Activated naive CD8-positive, alpha-beta T cell treated with anti-CD3 and anti-CD28 coated beads, Interleukin-2, amount 10 ng/mL, durations not matched to agents 7 days and 5 days (primary cell): ENCODE measurements at places on chromosomes 2 and 18.

DNA sequence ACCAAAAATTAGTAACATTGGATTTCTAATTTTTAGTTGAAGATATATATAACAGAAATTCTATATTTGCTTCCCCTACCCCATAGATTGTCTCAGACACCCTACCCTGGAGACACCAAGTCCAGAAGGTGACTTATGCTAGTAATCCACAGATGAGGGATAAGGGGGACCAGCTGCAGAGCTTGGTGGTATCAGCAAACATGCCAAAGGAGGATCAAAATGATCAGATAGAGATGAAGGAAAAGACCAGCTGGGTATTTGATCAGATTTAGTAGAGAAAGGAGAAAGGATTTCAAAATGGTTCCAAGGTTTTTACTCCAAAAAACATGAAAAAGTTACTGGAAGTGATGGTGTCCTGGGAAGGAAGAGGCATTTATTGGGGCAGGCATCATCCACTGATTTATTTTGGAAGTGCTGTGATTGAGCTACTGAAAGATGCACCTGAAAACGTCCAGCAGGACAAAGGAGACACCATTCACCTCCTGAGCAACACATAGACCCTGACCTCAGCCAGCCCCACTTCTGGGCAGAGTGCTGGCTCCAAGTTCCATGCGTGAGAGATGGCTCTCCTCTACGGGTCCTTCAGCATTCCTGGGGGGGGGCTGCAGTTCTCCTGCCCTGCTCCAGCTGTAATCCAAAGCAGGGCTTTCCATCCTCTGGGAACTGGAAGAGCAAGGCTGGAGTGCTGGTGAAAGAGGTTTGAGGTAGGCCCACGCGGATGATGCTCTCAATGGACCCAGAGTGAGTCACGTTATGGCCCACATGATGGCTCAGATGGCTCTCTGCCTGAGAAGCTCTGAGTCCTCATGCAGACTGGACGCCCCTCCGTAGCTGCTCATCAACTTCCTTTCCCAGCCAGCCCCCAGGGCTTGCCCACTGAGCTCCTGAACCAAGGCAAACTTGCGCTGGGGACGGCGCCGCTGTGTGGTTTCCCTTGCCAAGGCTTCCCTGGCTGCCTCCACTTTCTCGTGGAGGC lies 3.7 kb upstream of the LRRFIP1 start:
- DNase-seq: no peak

- no peak for DNase-seq
Observed at GRCh38 chr2:232816657-232817056, 40.3 kb upstream of the KCNJ13 start.

- no peak for DNase-seq
Observed at GRCh38 chr2:210606001-210606400, 49.6 kb downstream of the CPS1 start.

DNA sequence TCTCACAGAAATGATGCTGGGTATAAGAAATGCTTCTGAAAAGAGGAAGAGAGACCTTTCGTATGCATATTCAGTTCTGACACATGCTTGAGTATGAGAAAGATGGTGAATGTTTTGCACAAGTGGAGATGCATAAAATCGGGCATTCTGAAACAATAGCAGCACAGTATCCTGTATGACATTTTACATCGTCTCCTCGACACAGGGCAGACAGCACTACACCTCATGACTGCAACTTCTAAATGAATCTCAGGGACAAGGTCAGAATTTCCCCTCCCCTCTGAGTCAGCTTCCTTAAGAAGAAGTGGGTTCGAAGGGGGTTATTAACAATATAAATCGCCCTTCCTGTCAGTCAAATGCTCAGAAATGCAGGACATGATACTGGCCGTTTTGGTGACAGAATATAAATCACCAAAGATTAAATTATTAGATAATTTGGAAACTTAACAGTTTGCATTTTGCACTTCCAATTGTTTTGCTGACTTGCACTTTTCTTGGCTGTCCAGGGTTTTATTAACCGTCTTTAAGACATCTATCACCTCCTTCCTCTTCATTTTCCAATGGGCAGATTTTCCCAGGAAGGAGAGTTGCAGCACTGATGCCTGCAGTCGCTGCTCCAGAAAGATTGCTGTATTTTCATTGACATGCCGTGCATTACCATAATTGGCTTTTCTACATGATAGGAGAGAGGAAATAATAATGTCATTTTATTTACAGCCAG lies 57.2 kb downstream of the TSHZ1 start:
- no peak for DNase-seq

DNA sequence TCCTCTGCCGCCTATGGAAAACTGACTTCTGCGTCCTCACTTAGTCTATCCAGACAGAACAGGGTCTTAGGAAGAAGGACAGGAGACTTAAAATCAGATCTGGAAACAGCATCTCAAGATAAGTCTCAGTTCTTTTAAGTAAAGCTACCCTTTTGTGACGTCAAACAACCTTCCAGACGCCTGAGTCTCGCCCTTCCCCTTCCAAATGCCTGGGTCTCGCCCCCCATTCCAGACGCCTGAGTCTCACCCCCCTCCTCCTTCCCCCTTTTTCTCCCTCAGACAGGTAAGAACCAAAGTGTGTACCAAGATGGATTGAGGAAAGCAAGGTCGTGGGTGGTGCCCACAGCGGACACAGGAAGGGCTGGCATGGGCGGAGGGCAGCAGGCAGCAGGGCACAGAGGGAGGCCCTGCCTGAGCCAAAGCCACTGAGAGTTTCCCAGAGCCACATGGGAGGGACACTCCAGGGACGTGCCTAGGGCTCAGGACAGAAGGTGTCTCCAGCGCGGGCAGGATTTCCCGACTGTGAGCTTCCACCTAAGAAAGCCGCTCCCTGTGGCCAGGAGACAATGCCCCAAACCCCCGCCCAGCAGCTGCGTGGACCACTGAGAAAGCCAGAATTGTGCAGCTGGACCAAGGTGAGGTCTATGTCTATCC lies 51.3 kb downstream of the ANKMY1 start:
- no peak for DNase-seq

DNA sequence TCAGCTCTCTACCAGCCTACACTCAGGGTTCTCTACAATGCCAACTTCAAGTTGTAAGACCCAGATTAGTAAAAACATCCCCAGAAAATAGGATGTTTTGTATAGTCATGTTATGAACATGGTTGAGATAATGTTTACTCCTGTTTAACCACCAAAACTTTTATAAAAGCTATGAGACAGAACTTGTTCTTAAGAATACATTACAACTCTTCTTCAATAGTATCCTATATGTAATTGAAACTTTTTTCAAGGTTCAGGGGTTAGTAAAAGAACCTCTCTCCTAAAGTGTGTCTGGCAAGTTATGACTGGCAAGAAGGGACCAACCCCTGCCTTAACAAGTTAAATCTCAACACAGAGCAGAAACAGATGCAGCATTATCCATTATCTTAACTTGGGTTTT lies 118.8 kb upstream of the STK17B start:
- DNase-seq: no peak

DNA sequence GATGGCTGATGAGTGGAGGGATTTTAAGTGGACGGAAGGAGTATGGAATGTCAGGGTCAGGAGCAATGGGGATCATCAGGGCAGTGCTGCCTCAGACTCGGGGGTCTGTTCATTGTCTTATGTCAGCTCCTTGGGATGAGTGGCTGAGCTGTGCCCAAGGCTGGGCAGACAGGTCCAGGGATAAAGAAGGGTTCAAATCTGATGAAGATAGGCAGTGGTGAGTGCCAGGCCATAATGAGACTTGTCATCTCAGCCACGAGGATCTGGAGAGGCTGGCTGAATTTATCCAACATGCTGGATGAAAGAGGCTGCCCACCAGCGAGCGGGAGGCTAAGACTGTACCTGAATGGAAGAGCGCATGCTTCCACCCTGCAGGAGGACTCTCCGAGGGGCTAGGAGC lies 46.3 kb upstream of the APCDD1 start:
- DNase-seq: no peak

DNA sequence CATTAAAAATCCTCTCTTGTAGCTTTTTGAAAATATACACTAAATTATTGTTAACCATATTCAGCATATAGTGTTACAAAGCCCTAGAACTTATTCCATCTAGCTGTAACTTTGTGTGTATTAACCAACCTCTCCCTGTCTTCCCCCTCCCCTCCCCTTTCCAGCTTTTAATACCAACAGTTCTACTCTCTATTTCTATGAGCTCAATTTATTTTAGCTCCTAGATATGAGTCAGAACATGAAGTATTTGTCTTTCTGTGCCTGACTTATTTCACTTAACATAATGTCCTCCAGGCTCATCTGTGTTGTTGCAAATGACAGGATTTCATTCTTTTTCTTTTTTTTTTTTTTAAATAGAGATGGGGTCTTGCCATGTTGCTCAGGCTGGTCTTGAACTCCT lies 45.1 kb downstream of the GPD2 start:
- no peak for DNase-seq

DNA sequence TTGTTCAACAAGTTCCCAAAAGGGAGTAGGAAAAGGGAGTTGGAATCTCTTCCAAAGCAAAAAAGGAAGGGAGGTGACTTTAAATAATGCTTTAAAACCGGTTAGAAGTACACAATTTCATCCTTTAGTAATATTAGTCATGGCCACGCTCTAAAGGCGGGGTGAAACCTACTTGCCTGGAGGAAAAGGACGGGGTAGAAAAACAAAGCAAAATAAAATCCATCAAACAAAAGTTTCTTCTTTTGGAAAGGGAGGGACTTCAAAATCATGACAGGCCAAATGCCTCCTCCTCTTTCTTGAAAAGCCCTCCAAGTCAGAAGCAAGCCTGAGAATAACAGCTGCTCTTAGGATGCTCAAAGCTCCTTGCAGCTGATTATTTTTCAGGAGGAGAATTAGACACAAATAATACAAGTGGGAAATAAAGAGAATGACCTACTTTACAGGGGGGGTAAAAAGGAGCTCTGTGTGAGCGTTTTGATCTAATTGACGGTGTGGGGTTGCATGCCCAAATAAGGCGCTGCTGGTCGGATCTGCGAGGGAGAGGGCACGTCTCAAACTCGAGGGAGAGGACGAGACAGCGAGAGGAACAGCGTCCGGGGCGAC lies 1.8 kb upstream of the NPAS2 start:
- DNase-seq: no peak

DNA sequence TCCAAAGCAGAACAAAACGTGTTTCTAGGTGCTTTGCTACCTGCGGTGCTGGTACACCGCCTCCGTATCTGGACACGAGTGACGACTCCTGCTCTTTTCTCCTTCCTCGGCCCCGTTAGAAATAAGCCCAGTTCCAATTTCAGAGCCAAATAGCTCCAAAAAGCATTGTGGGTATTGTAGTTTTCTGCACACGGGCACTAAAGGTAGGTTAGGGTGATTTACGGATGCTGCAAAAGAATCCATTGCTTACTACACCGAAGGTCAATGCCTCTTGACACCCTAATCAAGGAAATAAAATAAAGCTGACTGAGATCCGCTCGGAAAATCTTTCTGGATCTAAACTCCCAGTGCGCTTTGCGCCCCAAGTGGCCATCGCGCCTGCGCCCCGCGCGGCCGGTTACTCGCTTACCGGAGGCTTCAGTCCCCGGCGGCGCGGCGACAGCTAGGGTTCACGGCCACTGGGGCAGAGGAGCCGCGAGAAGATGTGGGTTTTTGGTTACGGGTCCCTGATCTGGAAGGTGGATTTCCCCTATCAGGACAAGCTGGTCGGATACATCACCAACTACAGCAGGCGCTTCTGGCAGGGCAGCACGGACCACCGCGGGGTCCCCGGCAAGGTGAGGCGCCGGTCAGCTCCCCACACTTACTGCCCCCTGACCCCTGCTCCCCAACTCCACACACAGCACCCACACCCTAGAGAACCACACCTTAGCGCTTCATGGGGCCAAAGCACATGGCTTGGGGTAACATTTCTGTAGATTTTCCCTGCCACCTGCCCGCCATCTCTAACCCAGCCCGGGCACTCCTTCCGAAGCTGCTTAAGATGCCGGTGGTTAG lies at the start of gene CHAC2:
Gene CHAC2, plus strand, starts transcription at position 400 of the 837 bp plus-strand sequence. Its CDS starts 83 bp downstream, at position 483.
- peak; percentile 86 for DNase-seq

GRCh38 chr18:34976123-34976522 lies 65.1 kb upstream of the MAPRE2 start:
- no peak for DNase-seq

GRCh38 chr18:47863041-47863440 lies 67.4 kb downstream of the SMAD2 start:
- no peak for DNase-seq

- DNase-seq: no peak
Observed at GRCh38 chr2:231617059-231617926, 24.6 kb downstream of the TEX44 start.

DNA sequence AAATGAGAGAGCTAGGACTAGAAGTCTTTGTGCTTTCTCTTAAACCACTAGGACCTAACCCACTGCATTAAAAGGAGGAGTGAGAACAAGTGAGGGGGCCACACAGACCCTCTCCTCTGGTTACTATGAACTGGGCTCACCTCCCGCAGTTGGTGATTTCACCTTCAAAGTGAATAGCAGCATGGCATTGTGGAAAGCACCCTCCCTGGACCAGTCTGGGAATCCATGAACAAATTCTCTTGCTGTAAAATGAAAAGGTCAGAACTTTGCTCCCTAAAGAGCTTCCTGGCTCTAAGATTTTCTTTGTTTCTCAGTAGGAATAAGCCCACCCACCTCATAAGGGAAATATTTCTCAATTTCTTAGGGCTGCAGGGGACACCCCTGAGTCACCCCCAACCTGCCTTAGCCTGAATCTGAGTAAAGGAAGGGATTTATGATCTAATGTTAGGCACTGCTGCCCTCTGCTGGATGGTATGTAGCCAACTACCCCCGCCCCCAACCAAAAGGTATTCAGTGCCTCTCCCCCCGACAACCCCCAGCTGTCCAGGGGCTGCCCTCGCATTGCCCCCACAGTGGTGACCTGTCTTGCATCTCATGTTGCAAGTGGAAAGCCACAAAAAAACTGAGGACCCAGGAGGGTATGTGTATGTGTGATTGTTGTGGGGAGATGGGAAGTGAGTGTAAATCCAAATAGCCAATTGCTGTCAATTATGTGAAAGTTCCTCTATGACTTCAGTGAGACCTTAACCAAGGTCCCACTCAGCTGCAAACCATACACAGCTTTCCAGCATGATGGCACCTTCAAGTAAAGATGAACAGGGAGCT lies 230.9 kb upstream of the SLC14A2 start:
- peak; percentile 32 for DNase-seq

- DNase-seq: no peak
Observed at GRCh38 chr2:175732531-175732930, 269.5 kb downstream of the LNPK start.

GRCh38 chr2:167749016-167749415 lies 498.4 kb downstream of the STK39 start:
- no peak for DNase-seq

GRCh38 chr2:206158563-206159345 lies 490 bp downstream of the NDUFS1 start:
- no peak for DNase-seq

DNA sequence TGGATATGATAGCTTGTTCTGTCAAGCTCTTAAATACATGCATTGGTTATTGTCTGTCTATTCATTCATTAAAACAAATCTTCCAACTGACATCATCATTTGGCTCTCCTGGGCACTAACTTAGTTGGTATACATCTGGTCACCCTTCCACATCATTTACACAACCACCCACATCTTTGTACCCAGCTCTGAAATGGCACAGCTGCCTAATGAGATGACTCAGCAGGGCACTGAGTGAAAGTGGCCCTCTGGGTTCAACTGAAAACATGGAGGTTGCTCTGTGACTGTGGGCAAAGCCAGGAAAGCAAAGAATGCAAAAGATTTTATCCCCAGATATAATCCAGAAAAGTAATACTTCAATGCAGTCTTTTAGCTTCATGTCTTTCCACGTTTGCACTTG lies 234.0 kb upstream of the MAP2 start:
- no peak for DNase-seq

- no peak for DNase-seq
Observed at GRCh38 chr2:68716604-68717304, 17.9 kb upstream of the ARHGAP25 start.
